ENCODE measurements at places on chromosomes 7 and 10. TPM values are rescaled to one million over a fixed set of nuclear protein-coding genes. Genes with fewer than 3 reads are reported as not detected.

DNA sequence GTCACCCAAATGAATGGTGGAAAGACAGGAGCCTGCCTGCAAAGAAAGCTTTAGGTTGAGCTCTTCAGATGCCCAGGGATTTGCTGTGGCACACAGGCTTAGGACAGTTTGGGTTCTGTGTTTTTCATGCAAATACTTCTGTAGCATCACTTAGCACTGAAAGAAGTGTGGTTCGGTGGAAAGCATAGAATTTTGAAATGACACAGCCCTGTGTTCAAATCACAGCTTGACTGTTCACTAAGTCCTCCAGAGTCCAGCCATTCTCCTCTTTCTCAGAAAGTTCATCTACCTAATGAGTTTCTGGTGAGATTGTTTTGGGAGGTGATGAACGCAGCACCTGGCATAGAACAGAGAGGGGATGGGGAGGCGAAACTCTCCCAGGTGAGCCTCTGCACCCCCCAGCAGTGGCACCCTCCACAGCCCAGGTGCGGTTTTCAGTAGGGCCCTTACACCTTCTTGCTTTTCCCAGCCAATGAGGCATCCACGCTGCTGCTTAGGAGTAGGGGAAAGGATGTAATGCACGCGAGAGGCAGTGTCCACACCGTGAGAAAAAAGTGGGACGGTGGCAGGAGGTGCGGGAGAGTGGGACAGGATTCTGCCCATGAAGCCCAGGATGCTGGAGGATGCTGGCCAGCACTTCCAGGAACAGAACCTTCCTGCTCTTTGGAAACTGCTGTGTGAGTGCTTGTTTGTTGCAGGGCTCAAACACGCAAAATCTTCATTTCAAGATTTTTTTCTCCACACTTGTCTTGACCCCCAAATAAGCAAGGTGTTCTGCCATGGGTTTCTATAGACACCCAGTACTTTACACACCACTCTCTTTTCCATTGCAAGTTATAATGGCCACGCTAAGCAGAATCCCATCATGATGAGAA, 11.6 kb downstream of the EN2 start:
- ATAC-seq = no peak

DNA sequence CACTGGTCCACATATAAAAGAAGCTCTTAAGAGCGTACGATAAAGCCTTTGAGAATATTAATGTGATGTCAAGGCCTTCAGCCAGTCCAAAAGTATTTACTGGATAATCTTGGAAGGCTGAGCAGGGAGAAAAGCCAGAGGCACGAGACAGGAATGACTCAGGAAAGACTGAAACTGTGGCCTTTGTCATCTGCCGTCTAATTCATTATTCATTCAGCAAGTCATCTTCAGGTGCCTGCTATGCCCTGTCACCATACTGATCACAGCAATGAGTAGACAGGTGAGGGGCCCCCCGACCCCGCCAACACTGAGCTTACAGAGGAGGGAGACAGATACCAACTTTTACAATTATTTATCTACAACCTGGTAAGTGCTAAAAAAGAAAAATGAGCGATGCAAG, 78.9 kb downstream of the VOPP1 start:
- peak; percentile 47 for ATAC-seq

Gene ATOH7
- not detected for total RNA-seq

Gene CALHM3
- total RNA-seq = not detected

GRCh38 chr10:121245754-121246153, 352.5 kb downstream of the FGFR2 start:
- ATAC-seq = peak; percentile 76

GRCh38 chr10:24465891-24466818, 257.2 kb downstream of the KIAA1217 start:
- ATAC-seq = peak; percentile 80

DNA sequence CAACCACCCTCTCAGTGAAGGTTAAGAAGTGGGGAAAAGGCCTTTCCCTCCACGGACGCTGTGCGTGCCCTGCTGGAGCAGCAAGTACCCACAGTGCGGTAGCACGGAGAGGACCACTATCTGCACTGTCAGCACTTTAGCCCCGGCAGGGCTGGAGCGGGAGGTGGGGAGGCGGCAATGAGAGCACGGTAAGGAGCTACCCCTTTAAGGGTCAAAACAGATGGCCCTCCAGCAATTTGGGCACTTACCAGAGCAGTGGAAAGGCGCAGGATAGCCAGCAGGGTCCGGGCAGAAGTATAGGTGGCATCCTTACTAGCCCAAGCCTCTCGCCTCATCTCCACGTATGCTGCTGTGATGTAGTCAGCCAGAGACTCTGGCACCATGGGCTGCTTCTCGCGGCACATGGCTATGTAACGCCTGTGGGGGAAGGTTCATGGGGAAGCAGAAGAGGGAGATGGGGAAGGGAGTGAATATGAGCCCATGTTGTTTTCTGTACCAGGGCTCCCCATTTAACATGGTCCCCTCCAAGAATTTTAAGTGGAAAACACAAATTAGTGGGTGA, 5.2 kb downstream of the COPS6 start:
- no peak for ATAC-seq

DNA sequence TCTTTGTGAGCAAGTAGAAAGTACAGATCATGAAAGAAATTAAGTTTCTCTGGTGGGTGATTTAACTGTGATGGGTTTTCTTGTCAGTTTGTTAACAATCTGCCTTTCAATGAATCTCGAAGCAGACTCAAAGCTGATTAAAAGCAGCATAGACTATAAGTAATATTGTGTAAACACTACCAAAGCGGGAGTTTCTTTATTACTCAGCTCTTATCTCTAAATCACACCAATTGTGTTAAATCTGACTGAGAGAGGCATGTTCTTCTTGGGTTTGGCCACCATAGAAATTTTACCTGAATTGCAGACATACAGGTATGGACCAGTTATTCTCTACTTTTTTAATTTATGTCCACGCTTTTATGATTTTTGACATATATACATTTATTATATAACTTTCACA, 65.2 kb downstream of the DKK1 start:
- no peak for ATAC-seq

DNA sequence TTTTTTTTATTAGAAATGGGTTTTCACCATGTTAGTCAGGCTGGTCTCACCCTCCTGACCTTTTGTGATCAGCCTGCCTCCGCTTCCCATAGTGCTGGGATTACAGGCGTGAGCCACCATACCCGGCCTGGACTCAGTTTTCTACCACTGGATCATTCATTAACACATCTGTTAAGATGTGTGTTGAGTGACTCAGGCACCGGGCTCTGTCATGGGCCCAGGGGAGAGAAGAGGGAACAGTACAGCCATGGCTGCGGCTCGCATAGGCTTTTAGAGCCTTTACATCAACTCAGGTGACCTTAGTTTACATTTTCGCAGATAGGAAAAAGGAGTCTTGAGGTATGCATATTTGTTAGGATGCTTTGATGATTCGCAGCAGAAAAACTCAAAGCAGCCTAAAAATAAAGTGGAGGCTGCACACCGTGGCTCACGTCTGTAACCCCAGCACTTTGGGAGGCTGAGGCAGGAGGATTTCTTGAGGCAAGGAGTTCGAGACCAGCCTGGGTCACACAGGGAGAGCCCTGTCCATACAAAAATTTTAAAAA, 3.1 kb upstream of the ARPC1B start:
- ATAC-seq = no peak

Gene LLCFC1
- not detected for total RNA-seq

Gene OGDHL
- 0.52 TPM for total RNA-seq

- ATAC-seq = no peak
These were observed 7.8 kb downstream of the SUN1 start for GRCh38 chr7:840001-840600.

DNA sequence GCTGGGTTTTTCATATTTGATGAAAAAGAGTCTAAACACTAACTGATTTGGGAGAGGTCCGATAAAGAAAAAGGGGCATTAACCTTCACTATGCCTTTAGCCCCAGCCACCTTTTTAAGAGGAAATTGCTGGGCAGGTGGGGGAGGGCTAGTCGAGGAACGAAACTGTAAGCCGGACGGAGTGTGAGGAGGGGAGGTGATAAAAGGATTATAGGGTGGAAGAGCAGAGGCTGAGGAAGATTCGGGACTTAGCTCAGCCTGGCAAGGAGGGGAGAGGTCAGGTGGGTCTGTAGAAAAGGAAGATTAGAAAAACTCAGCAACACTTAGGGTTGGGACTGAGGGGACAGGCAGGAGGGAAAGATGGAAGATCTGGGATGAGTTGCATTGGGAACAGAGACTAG, 77.0 kb downstream of the TSPAN12 start:
- no peak for ATAC-seq

DNA sequence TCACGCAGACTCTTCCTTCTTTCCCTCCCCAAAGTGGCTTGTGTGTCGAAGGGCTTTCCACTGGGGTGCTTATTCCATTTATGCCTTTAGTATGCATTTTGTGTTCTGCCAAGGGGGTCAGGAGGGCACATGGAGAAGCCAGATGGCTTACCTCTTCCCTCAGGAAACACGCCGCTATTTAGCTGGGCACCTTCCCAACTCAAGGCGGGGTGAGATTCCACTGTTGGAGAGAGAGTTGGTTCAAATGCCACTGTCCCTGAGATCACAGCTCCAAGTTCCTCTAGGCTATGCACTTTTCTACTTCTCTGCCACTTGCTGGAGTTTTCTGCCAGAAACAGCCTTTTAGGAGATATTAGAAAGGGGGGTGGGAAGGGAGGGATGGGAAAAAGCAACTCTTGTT, 1091.8 kb downstream of the LRMDA start:
- no peak for ATAC-seq

DNA sequence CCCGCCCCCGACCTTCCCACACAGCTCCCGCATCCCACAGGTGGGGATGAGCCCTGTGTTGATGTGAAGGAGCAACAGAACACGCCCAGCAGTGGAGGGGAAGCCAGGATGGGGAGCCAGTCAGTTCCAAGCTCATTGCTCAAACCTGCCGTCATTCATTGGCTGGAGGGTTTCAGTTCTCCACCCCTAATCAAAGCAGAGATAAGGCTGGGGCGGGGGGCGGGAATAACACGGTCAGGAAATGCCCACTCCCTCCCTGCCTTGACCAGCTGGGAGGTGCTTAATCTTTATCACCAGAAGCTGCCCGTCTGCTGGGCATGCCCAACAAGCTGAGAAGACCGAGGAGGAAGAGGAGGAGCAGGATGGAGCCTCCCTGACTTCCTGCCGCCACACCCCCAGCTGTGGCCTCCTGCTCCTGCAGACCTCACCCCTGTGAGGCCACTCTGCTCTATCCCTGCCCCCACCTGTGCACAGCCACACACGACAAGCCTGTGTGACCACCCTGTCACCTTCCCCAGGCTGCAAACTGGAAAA, 265.1 kb downstream of the ZEB1 start:
- no peak for ATAC-seq

DNA sequence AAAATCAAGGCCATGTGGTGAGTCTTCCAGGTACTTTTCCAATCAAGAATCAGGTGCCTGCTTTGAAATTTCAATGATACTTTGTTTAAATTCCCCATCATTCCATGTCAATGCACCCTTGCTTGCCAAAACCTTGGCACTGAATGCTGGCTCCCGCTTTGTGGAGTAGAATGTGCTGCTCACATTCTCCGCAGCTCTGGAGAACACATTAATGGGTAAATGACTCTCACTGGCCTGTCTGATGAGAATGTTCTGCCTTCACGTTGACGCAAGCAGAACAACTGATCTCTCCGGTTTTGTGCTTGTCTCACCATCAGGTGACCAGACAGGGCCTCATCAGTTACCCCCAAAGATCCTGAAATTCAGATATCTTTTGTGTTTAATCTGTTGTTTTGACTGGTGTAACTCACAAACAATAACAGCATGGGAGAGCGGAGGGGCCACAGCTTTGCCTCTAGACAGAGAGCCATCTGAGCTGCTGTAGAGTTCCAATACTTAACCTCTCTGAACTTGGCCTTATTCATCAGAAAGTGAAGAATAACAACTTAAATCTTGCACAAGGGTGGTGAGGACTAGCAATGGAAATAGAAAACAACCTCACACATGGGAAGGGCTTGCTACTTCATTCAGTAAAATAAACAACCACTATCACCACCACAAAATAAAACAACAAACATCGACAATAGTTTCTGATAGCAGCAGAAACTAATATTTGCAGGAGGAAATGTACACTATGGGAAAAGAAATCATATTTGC, 276.9 kb upstream of the IGFBP3 start:
- no peak for ATAC-seq

DNA sequence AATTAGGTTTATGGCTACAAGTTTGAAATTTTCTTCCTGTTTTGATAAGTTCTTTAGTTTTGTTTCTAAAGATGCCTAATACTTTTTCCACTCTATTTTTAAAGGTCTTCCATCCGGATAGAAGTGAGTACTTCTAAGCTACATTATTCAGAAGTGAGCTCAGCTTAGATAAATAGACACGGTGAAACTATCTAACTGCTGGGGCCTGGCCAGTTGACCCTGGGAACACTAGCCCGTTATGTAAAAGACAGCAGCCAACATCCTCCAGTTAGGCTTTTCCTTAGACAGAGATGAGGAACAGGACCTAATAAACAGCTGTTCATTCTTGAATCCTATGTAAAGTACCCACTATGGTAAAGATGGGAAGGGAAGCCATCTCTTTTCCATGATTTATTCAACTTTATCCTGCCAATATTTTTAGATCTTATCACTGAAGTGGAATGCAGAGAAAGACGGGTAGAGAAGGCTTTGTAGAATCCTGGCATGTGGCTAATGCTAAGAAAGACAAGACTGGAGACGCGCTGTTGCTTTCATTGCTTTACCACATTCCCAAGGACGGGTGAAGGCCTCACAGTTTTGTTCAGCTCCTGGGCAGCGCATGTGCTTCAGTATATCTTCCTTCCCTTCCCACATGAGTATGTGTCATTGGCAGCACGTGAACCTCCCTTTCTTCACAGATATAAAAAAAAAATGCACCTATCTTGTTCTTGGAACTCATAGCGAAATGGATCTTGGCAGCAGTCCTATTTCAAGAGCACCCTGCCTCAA, 340.0 kb upstream of the MEOX2 start:
- no peak for ATAC-seq

DNA sequence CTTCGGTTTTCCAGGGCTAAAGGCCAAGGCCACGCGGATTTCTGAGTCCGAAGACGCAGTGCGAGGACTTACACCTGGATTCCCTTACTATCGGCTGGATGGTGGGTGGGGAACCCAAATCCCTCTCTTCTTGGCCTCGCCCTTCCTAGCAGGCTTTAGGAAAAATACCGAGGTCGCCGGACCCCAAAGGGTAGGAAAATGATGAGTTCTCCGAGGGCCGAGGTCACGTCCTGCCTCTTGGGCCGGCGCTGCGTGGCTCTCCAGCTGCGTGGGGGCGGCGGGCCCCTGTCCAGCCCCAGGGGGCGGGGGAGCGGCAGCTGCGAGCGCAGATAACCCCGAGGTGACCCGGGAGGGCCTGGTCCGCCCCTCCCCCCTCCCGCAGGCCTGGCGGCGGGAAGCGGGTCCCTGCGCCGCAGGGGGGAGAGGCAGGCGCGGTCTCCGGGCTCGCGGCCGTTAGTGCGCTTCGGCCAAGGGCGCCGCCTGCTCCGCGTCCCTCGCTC, 805 bp upstream of the HMX3 start:
- ATAC-seq = no peak

Gene GPR85
- total RNA-seq = 0.32 TPM

DNA sequence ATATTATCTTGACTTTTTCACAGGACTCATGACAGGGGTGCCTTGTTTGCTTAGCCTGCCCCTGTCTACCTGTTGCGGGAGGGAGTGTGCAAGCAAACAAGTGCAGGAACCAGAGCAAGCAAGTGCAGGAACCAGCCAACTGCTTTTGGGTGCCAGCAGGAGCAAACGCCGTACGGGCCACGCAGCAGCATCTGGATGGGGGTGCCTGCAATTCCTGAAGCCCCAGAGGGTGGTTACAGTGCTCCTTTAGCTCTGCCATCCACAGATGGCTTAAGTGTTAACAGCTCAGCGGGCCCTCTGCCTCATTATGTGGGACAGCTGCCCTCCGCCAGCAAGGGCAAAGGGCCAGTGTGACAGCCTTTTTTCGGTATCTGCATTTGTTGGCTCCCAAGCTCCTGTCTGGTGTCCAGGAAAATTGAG, 83.5 kb downstream of the MICU1 start:
- ATAC-seq = no peak

Gene MYOZ1
- total RNA-seq = 0.44 TPM
